ENCODE measurements at places on chromosomes 16 and 17.

DNA sequence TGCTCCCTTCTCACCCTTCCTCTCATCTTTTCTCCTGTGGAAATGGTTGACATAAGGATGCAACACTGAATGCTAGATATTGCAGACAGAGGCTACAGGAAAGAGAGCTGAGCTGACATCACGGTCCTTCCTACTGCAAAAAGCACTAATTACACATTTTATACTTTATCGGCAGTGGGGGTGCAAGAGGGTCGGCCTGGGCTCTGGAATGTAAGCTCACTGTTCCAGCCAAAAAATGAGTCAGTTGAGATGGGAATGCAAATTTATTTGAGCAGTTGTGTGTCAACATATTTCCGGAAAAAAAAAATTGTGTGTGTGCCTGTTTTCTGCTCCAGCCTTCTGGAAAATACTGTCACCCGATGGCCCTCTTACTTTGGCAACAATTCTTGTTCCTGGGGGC is 14.1 kb upstream of the MRTFB start:
- no peak for DNase-seq

GRCh38 chr17:39736319-39737165 is 1.2 kb upstream of the GRB7 start:
- DNase-seq: no peak

GRCh38 chr16:79217375-79218011 is 383.0 kb downstream of the MAF start:
- no peak for DNase-seq

DNA sequence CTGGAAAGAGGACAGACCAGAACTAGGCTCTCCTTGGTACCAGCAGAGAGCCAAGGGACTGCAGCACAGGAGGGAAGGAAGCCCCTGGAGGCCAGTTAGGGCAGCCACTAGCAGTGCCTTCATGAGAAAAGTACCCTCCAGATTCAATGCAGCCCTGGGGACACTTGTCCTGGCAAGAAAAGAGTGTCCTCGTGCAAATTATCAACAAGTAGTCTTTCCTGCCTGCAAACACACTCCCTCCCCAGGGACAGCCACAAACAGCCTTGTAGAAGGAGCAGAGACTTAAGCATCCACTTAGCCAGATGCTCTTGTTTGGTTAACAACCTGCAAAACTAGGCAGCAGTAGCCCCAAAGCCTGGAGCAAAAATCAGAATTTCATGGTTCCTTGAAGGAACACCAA is 24.3 kb downstream of the CENPV start:
- no peak for DNase-seq

GRCh38 chr17:39487946-39488345 is 26.7 kb downstream of the CDK12 start:
- DNase-seq: no peak

GRCh38 chr17:76504117-76504516 is 2.9 kb upstream of the RHBDF2 start:
- no peak for DNase-seq

- no peak for DNase-seq
These were observed 65.1 kb downstream of the SOCS1 start for GRCh38 chr16:11190588-11191560.

GRCh38 chr17:17181666-17182597 is 24.2 kb downstream of the PLD6 start:
- DNase-seq: no peak

DNA sequence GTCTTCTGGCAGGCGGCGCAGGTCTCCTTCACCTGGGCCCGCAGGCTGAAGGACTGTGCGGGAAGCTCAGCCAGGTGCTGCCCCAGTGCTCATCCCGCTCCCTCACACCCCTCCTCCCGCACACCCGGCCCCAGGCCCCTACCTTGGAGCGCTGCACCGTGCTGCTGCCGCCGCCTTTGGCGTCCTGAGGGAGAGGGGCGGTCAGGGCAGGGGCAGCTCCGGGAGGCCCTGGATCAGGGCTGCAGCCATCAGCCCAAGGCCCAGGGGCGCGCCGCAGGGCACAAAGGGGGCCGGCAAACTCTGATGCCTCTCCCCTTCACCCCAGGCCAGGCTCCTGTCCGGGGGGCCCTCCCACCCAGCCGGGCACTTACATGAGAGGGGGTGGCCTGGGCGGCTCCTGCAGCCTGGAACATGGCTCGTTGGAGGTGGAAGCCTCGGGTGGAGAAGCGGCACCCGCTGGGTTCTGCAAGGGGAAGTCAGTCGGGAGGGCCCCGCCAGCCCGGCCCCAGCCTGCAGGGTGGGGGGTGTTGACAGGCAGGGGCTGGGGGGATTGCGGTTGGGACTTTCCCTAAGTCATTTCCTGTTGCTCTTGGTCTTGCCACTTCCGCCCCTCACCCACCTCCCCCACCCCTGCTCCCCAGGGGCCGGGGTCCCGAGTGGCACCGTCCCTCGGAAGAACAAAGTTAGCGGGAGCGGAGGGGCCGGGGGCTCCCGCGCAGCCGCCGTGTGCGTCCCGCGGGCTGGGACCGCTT is 863 bp downstream of the LIMD2 start:
- DNase-seq: no peak

DNA sequence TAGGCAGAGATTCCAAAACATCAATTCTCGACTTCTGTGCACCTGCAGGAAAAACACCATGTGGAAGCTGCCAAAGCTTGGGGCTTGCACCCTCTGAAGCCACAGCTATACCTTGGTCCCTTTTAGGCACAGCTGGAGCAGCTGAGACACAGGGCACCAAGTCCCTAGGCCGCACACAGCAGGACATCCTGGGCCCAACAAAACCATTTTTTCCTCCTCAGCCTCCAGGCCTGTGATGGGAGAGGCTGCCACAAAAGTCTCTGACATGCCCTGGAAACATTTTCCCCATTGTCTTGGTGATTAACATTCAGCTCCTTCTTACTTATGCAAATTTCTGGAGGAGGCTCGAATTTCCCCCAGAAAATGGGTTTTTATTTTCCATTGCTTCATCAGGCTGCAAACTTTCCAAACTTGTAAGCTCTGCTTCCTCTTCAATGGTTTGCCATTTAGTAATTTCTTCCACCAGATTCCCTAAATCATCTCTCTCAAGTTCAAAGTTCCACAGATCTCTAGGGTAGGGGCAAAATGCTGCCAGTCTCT is 24.3 kb upstream of the COL1A1 start:
- DNase-seq: no peak

- no peak for DNase-seq
These were observed 66.0 kb downstream of the TMC6 start for GRCh38 chr17:78062596-78062995.

DNA sequence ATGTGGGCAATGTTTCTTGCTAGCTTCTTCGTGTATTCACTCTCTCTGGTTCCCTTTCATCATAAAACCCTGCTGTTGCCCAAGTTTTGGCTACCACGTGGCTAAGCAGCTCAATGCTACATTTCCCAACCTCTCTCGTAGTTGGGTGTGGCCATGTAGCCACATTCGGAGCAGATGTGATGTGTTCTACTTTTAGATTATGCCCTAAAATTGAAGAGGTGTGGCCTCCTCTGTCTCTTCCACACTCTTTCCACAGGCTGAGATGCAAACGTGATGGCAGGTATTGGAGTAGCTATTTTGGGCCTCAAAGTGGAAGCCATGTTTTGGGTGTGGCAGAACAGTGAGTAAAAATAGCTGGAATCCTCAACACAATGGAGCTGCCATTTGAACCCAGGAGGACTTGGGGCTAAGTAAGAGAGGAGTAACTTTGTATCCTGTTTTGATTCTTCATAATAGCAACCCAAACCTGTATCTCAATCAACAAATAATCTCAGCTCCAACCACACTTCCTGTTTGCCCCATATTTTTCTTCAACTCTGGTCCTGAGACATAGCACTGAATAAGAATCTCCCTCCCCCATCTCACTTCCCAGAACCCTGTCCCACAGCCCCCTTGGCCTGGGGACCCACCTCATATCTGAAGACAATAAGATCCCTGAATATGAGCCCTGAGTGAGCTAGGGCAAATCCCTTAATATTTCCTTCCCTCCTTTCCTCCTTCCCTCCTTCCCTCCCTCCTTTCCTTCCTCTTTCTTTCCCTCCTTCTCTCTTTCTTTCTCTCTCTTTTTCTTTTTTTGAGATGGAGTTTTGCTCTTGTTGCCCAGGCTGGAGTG is 4.0 kb downstream of the NUPR1 start:
- DNase-seq: no peak

GRCh38 chr17:40474419-40475002 is 26.9 kb downstream of the TNS4 start:
- DNase-seq: no peak

GRCh38 chr17:83025636-83026280 is 53.7 kb upstream of the METRNL start:
- DNase-seq: no peak

DNA sequence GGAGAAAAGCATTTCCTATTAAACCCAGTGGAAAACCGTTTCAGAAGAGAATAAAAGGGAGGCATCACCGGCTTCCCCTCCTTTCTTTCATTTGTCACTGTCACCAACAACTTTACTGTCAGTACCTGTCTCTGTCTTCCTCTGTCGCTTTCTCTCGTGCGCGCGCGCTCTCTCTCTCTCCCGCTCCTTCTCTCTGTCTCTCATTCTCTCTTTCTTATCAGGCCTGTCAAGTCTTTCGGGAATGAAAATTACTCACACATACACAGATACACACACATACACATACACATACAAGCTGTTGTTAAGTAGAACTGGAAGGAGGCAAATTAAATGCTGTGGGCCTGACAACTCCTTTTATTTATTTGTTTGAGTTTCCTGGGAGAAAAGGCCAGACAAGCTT is 17.6 kb downstream of the MYOCD start:
- no peak for DNase-seq

GRCh38 chr17:42536372-42537155 is 523 bp downstream of the NAGLU start:
- peak; percentile 59 for DNase-seq

DNA sequence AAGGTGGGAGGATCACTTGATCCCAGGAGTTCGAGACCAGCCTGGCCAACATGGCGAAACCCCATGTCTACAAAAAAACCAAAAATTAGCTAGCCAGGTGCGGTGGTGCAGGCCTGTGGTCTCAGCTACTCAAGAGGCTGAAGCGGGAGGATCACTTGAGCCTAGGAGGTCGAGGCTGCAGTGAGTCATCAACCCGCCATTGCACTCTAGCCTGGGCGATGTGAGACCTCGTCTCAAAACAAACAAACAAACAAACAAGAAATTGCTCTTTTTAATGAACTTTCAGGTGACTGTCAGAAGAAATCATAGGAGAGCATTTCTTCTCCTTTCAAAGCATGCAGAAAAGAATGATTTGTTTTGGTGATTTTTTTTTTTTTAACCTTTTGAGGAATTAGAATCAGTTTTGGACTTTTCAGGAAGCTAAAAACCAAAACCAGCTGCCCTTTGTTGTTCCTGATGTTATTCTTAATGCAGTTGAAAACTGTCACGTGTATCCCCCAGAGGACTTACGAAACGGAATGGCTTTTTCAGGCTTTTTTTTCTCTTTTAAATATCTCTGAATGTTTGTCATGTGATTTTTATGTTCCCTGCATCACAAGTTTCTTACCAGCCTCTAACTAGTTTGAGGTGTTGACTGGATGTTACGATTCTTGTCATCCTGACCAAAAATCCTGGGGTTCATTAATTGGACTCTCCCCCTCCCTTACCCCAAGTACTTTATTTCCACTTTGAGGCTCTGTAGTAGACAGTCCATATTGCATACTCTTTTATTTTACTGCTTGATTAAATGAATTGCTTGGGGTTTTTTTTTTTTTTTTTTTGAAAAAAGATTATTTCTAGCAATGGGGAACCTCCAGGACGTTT is 34.1 kb downstream of the SNX29 start:
- DNase-seq: no peak

- no peak for DNase-seq
These were observed 10.1 kb downstream of the HDAC5 start for GRCh38 chr17:44113382-44113781.

DNA sequence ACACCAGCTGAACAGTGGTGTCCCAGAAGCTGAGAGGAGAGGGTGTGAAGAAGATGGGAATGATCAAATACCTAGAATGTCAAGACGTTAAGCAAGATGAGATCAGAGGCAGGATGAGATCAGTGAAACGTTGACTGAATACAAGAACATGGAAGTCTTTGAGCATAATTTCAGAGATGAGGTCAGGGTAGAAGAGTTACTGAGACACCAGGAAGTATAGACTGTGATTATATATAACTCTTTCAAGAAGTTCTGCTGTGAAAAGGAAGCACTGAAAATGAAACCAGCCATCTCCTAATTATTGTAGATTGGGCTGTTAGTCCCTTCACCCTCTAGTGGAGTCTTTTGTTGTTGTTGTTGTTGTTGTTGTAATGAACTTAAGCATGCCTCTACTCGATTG is 9.1 kb downstream of the SHCBP1 start:
- DNase-seq: no peak

- DNase-seq: no peak
These were observed 27.1 kb downstream of the USP10 start for GRCh38 chr16:84726669-84727467.

DNA sequence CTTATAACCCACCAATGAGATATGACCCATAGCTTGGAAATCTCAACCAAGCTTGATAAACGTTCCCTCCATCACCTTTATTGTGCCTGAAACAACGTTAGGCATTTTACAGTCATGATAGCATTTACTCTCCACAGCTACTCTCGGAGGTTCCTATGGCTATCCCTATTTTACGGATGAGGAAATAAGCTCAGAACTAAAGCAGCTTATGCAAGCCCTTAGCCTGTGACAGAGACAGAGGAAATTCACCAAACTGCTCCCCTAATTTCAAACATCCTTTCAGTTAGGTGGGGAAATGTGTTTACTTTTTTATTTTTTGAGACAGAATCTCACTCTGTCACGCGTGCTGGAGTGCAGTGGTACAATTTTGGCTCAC is 18.7 kb downstream of the DCUN1D3 start:
- no peak for DNase-seq

DNA sequence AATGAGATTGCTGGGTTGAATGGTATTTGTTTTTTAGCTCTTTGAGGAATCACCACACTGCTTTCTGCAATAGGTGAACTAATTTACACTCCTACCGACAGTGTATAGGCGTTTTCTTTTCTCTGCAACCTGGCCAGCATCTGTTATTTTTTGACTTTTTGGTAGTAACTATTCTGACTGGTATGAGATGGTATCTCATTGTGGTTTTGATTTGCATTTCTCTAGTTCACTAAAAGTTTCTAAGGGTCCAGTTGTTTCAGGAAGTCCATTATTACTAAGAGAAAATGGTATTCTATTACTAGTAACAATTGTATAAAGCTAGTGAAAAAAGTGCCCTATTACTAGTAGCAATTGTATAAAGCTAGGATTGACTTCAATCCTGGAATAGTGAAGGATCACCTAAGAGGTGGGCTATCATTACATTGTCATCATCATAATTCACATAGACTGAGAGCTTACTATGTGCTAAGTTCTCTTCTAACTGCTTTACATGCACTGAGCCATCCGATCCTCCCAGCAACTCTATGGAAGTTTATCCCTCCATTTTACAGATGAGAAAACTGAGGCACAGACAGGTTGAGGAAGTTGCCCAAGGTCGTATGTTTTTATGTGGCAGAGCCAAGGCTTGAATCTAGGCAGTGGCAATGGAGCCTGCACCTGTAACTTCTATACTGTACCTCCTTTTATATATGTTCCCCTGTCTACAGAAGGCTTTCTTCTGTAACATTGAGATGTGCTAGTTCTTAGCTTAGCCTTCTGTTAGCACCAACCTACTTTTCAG is 13.4 kb upstream of the SMIM36 start:
- DNase-seq: no peak

GRCh38 chr17:2244545-2245525 is 58.8 kb downstream of the SMG6 start:
- DNase-seq: no peak

DNA sequence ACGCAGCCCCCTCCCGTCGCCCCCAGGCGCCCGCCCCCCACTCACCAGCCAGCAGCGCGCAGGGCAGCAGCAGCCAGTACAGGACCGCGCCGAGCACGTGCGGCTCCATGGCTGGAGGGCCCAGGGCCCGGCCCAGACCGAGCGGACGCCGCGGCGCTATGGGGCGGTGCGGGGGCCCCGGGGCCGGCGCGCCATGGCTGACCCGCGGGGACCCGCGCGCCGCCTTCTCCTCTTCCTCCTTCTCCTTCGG is 239 bp downstream of the PIEZO1 start:
- no peak for DNase-seq
